Right renal cortex interstitium (tissue), 3 donors: ENCODE measurements at places on chromosomes 1 and 21.

- no peak for DNase-seq
Measured at GRCh38 chr1:155938220-155938627, 3.2 kb upstream of the RXFP4 start.

DNA sequence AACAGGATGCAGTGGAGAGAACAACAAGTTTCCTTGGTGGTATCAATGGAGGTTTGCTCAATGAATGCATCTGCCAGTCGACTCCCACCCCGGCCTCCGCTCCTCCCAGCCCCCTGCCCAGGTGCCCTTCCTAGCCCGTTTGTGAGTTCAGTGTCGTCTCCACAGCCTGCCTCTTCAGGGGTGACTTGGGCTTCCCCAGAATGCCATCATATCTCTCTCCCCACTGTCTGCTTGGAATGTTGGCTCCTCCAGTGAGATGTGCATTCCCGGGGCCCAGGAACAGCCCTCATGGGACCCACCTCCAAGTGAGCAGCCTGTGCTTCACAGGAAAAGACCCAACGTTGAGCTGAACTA is 30.5 kb downstream of the MATN1 start:
- DNase-seq: no peak

DNA sequence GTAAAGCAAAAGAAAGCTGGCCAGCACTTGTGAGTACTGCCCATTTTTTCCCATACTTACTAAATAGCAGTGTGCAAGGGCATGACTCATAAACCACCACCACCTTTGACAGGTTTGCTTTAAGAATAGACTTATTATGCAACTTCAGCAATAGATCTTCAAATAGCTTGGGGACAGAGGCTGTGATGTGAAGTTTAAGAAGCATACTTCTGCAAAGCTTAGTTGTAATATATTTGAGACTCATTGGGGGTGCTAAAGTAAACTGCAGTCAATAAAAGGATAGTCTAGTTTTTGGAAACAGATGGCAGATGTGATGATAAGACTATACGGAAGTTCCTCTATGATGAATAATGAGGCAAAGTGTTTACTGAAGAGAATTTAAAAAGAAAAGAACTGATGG is 210.0 kb downstream of the PLA2G4A start:
- no peak for DNase-seq

- no peak for DNase-seq
Measured at GRCh38 chr1:197808880-197809279, 33.6 kb upstream of the DENND1B start.

- no peak for DNase-seq
Measured at GRCh38 chr1:78424720-78425119, 66.1 kb upstream of the PTGFR start.

DNA sequence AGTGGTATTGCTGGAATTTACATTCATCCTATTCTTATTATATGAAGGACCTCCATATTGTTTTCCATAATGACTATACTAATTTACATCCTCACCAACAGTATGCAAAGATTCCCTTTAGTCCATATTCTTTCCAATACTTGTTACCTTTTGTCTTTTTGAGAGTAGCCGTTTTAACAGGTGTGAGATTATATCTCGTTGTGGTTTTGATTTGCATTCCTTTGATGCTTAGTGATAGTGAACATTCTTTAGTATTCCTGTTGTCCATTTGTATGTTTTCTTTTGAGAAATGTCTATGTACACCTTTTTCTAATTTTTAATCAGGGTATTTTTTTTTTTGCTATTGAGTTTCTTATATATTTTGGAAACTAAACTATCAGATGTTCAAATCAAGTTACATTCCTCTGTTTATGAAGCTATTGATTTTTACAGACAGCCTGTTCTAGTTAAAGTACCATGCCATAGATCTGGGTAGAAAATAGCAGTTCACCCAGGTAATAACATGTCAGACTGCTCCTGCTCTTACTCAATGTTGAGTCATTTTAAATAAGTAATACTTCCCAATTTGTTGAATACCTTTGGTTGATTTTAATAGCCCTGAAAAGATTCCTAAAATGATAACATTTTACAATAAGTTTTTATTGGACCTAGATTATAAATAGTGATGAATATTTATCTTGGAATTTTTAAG is 1108.7 kb downstream of the NCAM2 start:
- no peak for DNase-seq

DNA sequence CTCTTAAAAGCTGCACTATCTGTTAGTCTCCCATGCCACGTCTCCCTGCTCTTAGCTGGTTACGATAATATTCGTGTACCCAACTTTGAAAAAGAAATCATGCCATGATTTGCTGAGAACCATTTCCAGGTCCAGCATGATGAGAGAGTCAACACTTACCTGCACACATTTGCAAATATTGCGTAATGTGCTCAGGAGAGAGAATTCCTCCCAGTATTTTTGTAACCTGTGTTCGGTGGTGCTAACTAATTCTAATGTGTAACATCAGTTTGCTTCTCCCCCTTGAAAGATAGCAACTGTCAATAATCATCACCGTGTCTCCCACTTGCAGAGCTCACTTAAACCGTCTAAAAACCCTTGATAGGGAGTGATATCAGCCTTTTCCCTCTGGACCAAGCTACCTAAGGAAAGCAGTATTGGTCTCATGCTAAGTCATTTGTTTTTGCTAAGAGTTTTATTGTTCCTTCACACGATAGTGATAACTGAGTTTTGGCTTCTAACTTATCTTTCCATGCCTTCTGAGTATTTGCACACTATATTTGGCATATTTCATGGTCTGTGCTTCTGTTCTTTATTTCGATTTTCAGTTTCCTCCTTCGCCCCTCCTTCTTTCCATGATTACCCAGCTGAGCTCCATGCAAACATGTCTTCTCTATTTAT is 61.1 kb upstream of the IRF2BP2 start:
- no peak for DNase-seq

GRCh38 chr1:164773102-164773501 is 214.1 kb downstream of the PBX1 start:
- no peak for DNase-seq

GRCh38 chr1:192224396-192224795 is 66.1 kb downstream of the RGS18 start:
- DNase-seq: no peak

GRCh38 chr1:99573431-99574217 is 72.3 kb upstream of the PALMD start:
- no peak for DNase-seq

DNA sequence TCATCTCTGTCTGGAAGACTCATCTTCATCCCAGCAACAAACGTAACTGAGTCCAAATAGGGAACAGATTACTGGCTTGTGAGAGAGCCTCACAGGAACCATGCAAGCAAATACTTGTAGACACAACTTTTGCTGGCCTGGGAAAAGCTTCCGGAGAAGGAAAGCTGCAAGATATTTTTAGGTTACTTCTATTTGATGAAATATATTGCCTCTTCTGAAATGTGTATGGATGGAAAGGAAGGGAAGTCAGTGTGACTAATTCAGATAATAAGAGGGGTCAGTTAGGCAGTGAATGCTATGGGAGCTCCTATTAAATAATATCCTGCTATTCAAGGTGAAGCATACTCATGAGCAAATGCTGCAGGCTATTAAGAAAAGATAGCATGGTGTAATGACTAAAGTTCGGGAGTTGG is 20.4 kb upstream of the FGGY start:
- DNase-seq: no peak

DNA sequence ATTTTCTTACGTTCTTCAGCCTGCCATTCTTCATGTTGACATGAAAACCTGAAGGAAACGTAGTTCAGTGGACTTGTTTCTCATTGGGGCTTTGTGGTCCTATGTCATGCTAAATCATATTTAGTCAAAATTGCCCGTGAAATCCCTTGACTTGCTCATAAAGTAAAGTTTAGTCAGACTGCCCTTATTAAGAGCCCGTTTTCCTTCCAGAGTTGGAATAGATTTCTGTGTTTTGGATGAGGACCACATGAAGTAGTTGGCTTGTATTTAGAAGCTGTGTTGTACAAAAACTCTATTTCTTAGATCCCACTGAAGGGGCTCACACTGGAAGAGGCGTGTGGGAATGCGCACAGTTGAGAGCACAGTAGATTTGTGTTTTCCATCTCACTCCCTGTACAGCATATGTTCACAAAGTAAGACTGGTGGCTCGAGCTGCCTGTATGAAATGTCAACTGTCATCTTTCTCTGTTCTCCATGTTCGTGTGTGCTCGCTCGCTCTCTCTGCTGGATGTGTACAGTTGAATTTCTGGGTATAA is 42.4 kb downstream of the CAMTA1 start:
- no peak for DNase-seq

- no peak for DNase-seq
Measured at GRCh38 chr1:39006726-39007645, 15.9 kb downstream of the AKIRIN1 start.
